ENCODE measurements at places on chromosomes 7 and 10.
A peak's percentile ranks its signal among the peaks of the same experiment; 100 is the strongest.

GRCh38 chr7:73718905-73719805 lies at the start of gene STX1A:
STX1A (minus strand) TSS chr7:73719669; CDS start chr7:73719631, 38 bp downstream.
- DNase-seq: no peak

DNA sequence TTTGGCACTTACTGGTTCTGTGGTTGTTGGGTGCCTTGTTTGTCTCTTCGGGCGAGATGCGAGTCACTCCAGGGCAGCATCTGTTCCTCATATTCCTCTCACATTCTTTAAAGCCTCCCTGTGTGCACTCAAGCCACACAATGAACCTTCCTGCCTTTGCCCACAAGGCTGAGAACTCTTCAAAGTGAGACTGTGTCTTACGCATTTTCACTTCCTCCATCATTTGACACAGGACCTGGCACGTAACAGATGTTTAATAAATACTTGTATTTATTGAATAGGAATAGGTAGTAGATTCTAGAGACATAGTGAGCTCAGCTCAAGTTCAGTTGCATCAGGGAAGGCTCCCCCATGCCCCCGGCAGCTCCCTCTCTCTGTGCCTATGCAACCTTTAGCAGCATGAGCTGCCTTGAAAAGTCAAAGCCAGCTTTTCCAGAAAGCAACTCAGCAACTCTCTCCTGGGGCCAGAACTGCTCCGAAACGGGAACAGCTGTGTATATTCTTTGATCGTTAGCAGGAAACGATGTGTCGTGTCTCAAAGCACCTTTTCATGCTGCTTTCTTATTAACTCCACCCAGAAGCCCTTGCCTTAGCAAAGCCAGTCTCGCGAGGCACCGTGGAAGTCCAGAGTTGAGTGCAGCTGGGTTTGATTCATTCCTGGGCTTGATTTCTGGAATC lies 97.5 kb downstream of the PFKFB3 start:
- DNase-seq: peak; percentile 29

GRCh38 chr7:7554021-7554432 lies 12.7 kb upstream of the MIOS start:
- peak; percentile 37 for DNase-seq

GRCh38 chr10:101005869-101006567 lies 6.4 kb downstream of the LZTS2 start:
- no peak for DNase-seq

DNA sequence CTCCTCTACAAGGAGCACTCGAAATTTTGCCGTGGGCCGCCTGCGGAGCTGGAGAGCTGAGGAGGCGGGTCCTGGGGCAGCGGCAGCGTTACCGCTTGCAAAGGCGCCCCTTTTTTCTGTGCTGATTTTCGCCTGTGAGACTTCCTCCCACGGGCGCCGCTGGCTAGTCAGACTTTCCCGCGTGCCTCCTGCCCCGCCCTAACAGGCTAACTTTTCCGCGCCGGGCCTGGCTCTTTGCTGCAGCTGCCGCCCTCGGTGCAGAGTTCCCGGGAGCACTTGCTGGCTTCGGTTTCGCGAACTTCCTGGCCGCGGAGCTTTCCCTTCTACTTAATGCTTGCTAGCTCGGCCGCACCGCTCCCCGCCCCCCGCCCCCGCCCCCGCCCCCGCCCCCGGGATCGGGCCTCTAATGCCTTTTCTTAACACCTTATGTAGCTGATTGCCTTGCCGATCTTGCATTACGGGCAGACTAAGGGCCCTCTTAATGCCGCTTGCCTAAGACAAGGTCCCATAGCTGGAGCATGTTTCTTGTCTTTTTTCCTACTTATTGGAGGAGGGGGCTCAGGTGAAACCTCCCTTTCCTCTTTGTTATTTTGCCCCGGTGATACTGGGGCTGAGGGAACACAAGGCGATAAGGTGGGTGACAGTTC lies 37.9 kb upstream of the RASGEF1A start:
- DNase-seq: no peak

DNA sequence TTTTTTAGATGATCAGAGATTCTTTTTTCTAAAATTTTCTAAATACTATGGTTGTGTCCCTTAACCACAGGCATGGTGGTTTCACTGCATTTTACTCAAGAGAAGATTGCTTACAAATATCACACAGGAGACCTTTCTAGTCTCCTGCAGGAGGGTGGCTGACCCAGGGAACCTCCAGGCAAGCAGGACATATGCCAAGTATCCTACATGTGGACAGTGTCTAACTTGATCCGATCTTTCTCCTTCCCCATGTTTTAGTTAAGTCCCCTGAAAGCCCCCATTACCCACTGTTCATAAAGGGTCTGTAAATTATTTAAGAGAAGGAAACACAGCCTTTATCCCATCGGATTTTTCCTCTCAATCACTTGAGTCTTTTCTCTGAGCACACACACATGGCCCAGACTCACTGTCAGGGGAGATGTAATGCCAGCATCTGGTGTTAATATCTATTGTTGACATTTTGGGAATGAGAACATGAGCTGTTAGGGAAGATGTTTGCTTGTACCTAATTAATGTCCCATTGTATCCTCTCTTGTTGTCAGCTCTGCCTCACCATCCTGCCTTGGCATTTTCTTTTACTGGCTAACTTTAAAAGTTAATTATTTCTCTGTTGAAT lies 755.2 kb downstream of the AUTS2 start:
- DNase-seq: peak; percentile 23

Data from fibroblast of skin of left biceps (primary cell).